Stimulated activated CD8-positive, alpha-beta memory T cell treated with anti-CD3 and anti-CD28 coated beads, Interleukin-4, amount 100 ng/mL, for 1 hour (primary cell): ENCODE measurements at places on chromosomes 13 and 19.

GRCh38 chr19:52662631-52663030, 24.5 kb upstream of the ZNF83 start:
- no peak for DNase-seq

- DNase-seq: no peak
Measured at GRCh38 chr13:75813323-75813722, 177.2 kb downstream of the LMO7 start.

DNA sequence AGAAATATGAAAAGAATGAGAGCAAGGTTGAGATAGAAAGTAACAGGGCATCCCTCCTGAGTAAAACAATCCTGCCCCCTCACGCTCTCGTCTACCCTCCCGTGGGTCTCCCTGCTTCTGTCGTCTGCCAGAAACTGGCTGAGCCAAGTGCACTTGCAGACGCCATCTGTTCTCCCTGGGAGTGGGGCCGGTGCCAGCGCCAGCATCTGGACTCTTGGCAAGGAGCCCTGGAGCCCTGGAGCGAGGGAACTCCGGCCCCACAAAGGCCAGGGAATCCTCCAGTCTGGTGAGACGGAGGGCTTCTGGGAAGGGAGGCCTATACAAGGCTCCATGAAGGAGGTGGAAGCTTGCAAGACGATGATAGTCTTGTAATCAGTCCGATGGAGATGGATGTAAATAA, 2.3 kb upstream of the TMEM91 start:
- DNase-seq: no peak

DNA sequence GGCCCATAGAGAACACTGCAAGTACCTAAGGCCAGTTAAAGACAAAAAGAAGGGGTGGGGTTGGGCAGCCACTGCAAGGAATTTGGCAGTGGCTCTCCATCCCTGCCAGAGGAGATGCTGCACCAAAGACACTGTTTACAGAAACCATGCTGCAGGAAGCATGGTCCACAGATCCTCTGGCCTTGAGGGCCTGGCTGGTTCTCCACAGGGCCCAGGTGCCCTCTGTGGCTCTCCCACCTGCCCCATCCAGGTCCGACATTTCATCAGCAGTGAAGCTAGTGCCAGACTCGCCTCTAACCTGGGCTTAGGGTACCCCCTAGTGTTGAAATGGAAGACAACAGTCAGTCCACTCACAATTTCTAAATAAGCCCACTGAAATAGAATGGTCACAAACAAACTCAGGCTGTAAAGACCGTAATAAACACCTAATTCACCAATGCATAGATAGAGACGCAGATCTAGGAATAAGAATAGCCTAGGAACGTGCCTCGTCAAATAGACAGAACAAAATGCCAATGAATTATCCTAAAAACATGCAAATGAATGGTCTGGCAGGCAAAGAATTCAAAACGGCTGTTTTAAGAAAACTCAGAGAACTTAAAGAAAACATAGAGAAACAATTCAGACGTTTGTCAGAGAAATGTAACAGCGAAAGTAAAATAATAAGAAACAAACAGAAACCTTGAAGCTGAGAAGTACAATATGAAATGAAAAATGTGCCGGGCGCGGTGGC, 23.3 kb downstream of the LYPD4 start:
- no peak for DNase-seq
